ENCODE measurements at places on chromosomes 5 and 9. TPM values are rescaled to one million over a fixed set of nuclear protein-coding genes. Genes with fewer than 3 reads are reported as not detected.

The FBXO38 gene
- total RNA-seq, result 72.3 TPM

The OLFM1 gene
- 4.9 TPM for total RNA-seq

The IARS1 gene
- total RNA-seq, result 319 TPM

The APBB3 gene
- 20.2 TPM for total RNA-seq

The IFNB1 gene
- total RNA-seq, result not detected

The IL13 gene
- not detected for total RNA-seq

The LCN10 gene
- total RNA-seq, result not detected

The NRG2 gene
- 0.73 TPM for total RNA-seq

The SYNPO gene
- total RNA-seq, result 3.3 TPM

The PCDHB3 gene
- total RNA-seq, result 0.29 TPM

The NXNL2 gene
- total RNA-seq, result 2.0 TPM

The DMRT3 gene
- not detected for total RNA-seq

The GPR151 gene
- not detected for total RNA-seq

The FLT4 gene
- total RNA-seq, result 0.15 TPM

The PCA3 gene
- total RNA-seq, result not detected
